ENCODE measurements at places on chromosomes 6 and 20. TPM values are rescaled to one million over a fixed set of nuclear protein-coding genes. Genes with fewer than 3 reads are reported as not detected.

SNPH gene
- 0.86 TPM for total RNA-seq

- no peak overlapping the region for H3K27ac ChIP-seq
- H3K4me1 ChIP-seq = no peaks in the 10 kb centered on the region
- no peaks in the 10 kb centered on the region for H3K36me3 ChIP-seq
- no peak for DNase-seq
- no peak overlapping the region for H3K4me3 ChIP-seq
These were observed 600.4 kb upstream of the JAG1 start for GRCh38 chr20:11274141-11274594.

GRCh38 chr6:81890846-81891245 lies 138.4 kb upstream of the TENT5A start:
- no peaks in the 10 kb centered on the region for H3K36me3 ChIP-seq
- no peak overlapping the region for H3K27ac ChIP-seq
- no peaks in the 10 kb centered on the region for H3K4me1 ChIP-seq
- H3K4me3 ChIP-seq = no peak overlapping the region

DNA sequence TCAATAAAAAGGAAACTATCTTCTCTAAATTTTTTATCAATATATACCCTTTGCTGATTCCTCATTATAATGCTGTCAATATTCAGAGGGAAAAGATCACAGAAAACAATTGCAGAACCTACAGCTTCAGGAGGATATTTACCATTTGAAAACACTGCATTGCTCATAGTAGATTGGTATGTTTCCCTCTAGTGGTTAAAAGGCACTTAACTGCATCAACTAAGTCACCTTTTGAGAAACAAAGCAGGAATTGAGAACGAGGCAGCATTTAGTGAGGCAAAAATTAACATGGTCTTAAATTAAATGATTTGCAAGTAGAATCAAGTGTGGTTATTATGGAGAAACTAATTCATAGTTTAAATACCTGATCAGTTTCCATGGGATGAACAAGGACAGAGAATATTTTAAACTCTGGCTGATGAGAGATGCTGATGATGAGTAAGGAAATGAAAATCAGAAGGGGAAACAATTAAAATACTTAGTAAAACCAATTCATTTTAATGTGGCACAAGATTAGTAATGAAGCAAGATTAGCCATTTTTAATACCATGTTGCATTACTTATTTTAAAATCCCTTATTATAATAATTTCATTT lies 642.1 kb downstream of the EPHA7 start:
- DNase-seq = no peak
- H3K27me3 ChIP-seq = no peaks in the 10 kb centered on the region
- H3K27ac ChIP-seq = no peak overlapping the region
- H3K4me3 ChIP-seq = no peak overlapping the region

DNA sequence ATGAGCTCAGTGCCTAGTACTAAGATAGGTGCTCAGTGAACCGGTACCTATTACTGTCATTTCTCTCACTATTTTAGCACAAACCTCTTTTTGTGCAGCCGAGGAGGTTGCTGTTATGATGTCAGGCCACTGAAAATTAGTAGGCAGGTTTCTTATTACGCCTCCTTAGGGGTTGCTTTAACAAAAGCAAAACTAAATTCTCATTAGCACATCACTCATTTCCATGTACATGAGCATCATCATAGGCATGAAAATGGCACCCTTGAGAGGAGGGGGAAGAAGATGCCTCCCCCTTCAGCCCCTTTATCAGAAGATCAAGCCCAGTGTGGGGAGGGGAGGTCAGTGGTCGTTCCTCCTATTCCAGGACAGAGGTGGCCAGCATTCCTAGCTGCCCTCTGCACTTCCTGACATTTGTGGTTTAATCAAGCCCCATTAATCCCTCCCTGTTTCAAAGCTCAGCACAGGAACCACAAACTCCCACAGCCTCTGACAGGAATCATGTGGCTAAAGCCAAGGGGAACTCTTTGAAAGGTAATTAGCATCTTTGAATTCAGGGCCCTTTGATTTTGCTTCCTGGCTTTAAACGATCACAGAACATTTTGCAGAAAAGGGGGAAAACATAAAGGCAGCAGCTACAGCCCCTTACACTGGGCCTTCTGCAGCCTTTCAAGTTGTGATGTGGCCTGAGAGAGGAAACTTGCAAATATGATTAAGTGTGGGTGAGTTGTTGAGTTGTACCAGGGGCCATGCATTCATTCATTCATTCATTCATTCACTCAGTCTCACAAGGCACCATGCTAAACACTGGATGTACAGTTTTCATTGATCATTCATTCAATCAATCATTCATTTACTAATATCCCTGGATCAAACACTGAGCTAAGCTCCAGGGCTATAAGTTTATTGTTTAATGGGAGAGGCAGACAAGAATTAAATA lies 31.9 kb upstream of the PSMF1 start:
- no peaks in the 10 kb centered on the region for H3K27me3 ChIP-seq
- DNase-seq = no peak
- H3K4me1 ChIP-seq = no peaks in the 10 kb centered on the region
- H3K36me3 ChIP-seq = peaks cover 4% of the 10 kb centered on the region
- no peak overlapping the region for H3K27ac ChIP-seq
- no peak overlapping the region for H3K4me3 ChIP-seq
